ENCODE measurements at places on chromosomes 5 and 9.

DNA sequence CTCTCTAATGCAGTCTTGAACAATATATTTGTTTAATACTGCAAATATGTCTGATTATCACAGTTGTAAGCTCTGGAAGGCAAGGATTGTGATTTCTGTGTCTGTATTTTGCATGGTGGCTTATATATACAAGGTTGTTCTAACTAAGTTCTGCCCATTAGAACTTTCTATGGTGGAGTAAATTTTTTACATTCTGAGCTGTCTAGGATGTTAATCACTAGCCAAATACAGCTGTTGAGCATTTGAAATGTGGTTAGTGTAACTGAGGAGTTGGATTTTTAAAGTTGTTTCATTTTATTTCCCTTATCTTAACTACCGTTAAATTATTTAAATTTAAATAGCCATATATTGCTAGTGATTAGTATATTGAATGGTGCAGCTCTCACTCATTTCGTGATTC lies 64.3 kb upstream of the DMRTA1 start:
- H3K27ac ChIP-seq = no peak overlapping the region
- H3K27me3 ChIP-seq = no peaks in the 10 kb centered on the region
- DNase-seq = no peak

DNA sequence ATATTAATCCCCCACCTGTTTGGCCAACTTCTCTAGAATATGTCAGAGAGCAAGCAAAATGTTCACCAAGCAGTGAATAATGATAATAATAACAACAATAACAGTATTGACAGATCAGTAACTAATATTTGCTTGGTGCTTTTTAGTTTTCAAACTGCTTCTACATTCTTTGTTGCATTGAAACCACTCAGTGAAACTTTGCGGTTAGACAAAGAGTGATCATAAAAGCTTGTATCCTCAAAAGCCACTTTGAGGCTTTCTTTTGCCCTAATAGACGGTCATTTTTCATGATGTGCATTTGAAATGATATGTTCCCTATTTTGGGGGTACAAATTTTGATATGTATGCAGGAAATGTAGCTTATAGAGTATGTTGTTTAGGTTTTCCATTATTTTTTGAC lies 43.6 kb upstream of the PTGS1 start:
- H3K4me1 ChIP-seq = no peaks in the 10 kb centered on the region
- H3K36me3 ChIP-seq = no peaks in the 10 kb centered on the region
- H3K4me3 ChIP-seq = no peak overlapping the region
- H3K27me3 ChIP-seq = no peaks in the 10 kb centered on the region
- no peak for DNase-seq
- no peak overlapping the region for H3K27ac ChIP-seq

DNA sequence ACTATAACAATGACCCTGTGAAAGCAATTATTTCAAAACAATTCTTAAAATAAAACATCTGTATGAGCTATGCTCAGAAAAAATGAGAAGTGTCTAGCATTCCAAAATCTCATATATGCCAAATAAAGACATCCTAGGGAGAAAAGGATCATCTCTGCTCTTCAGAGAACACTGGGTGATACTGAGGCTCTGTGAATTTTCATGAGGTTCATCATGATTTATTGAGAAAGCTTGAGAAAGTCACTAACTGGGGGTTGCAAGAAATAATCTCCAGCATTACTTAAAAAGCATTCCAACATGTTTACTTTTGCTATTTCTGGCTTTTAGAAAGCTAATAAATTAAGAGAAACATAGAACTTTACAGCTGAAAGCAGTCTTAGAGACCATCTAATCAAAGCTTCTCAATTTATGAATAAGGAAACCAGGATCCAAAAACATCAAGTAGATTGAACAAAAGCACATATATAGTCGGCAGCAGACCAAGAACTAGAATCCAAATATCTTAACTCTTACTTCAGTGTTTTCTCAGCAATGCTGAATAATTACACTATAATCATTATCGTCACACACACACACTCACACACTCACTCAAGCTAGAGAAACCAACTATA lies 372.8 kb downstream of the NR2F1-AS1 start:
- no peaks in the 10 kb centered on the region for H3K4me1 ChIP-seq
- DNase-seq = no peak
- H3K4me3 ChIP-seq = no peak overlapping the region
- no peaks in the 10 kb centered on the region for H3K27me3 ChIP-seq
- no peaks in the 10 kb centered on the region for H3K36me3 ChIP-seq

DNA sequence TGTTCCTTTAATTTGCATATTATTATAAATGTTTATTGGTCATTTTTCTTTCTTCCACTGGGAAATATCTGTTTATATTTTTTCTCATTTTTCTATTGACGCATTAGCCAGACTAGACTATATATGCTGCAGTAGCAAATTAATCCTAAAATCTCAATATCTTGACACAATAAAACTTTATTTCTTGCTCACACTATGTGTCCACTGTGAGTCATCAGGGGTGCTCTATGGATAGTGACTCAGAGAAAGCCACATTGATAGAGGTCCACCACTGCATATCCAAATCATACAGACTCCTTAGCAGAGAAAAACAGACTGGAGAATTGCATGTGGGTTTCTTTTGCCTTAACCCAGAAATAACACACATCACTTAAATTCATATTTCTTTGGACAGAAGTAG lies 20.8 kb downstream of the OR1L3 start:
- no peaks in the 10 kb centered on the region for H3K36me3 ChIP-seq
- DNase-seq = no peak
- no peak overlapping the region for H3K4me3 ChIP-seq
- no peak overlapping the region for H3K27ac ChIP-seq
- no peaks in the 10 kb centered on the region for H3K27me3 ChIP-seq
- no peaks in the 10 kb centered on the region for H3K4me1 ChIP-seq

DNA sequence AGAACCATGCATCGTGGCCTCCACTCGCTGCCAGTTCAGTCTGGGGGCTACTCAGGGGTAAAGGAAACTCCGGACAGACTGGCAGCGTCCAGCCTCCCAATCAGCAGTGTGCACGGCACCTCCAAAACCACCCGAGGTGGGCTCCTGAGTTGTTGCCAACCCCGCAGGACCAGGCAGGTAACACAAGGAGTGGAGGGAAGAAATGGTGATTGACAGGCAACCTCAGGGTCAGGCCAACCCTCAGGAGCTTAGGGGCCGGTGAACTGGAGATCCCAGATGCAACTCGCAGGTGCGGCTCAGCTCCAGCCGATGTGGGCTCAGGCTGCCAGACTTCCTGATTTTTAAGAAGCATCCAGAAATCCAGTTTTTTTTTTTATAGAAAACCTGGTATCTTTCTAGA lies 37.3 kb upstream of the AKNA start:
- no peaks in the 10 kb centered on the region for H3K4me1 ChIP-seq
- DNase-seq = peak; percentile 21
- H3K27ac ChIP-seq = no peak overlapping the region
- H3K4me3 ChIP-seq = no peak overlapping the region
- no peaks in the 10 kb centered on the region for H3K36me3 ChIP-seq

- no peaks in the 10 kb centered on the region for H3K36me3 ChIP-seq
- no peak for DNase-seq
- no peak overlapping the region for H3K27ac ChIP-seq
- H3K4me1 ChIP-seq = no peaks in the 10 kb centered on the region
- H3K4me3 ChIP-seq = no peak overlapping the region
- H3K27me3 ChIP-seq = no peaks in the 10 kb centered on the region
Measured at GRCh38 chr9:123620239-123620638, 264.2 kb downstream of the CRB2 start.

GRCh38 chr9:89593727-89594427 lies 10.9 kb upstream of the GADD45G start:
- peak; percentile 78 for DNase-seq
- H3K36me3 ChIP-seq = no peaks in the 10 kb centered on the region
- no peaks in the 10 kb centered on the region for H3K27me3 ChIP-seq
- peaks cover 14% of the 10 kb centered on the region for H3K4me1 ChIP-seq
- no peak overlapping the region for H3K4me3 ChIP-seq

DNA sequence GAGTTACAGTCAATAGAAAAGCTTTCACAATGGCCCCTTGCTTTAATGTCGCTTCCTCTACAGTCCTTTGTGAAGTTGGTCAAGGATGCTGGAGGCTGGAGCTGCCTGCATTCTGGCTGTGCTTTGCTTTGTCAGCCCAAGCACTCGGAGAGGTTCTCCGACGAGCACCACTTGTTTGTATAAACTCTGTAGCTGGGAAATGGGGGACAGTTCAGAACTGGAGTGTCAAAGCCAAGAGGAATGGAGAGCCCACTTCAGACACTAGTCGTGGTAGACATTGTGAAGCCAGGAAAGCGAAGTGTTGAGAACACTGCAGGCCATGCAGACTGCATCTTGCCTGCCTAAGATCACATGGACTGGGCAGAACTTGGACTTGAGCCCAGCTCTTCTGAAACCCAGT lies 330.3 kb downstream of the GADD45G start:
- no peaks in the 10 kb centered on the region for H3K36me3 ChIP-seq
- no peak for DNase-seq
- H3K4me3 ChIP-seq = no peak overlapping the region

- no peak overlapping the region for H3K27ac ChIP-seq
- H3K4me1 ChIP-seq = no peaks in the 10 kb centered on the region
- no peak overlapping the region for H3K4me3 ChIP-seq
- DNase-seq = peak; percentile 51
- H3K36me3 ChIP-seq = peaks cover 10% of the 10 kb centered on the region
Measured at GRCh38 chr5:7897014-7897600, 28.2 kb downstream of the MTRR start.

GRCh38 chr5:72472666-72473422 lies 34.4 kb downstream of the ZNF366 start:
- H3K36me3 ChIP-seq = no peaks in the 10 kb centered on the region
- H3K27me3 ChIP-seq = no peaks in the 10 kb centered on the region
- no peaks in the 10 kb centered on the region for H3K4me1 ChIP-seq
- no peak for DNase-seq
- H3K4me3 ChIP-seq = no peak overlapping the region
- H3K27ac ChIP-seq = no peak overlapping the region

DNA sequence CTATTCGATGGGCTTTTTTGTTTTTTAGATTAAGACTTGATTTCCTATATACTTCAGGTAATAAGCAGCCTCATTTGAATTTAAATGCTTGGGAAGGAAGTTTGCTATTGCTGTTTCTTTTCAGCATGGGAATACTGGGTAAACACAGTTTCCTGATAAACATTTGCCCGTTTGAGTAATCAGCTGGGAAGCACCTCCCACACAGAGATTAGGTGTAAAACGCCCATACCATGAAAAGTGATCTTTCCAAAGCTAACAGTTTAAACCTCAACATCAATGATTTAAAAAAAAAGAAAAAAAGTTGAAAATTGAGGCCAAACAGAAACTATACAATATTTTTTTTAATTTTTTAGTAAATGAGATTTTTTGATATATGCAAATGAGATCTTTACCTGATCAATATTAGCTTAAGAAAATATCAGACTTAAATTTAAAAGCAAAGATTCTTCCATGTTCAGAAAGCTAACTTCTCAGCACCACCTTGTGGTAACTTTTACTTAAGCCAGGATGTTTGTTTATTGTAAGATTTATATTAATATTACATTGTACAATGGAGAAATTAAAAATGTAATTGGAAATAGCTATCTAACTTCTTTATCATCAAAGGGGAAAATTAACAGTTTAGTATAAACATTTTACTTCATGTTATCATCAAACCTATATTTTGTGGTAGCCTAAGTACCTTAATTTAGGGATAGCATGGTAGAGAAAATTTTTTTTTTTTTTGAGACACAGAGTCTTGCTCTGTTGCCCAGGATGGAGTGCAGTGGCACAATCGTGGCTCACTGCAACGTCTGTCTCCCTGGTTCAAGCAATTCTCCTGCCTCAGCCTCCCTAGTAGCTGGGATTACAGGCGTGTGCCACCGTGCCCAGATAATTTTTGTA lies 39.8 kb downstream of the F2RL2 start:
- H3K27me3 ChIP-seq = no peaks in the 10 kb centered on the region
- no peak for DNase-seq
- peaks cover 33% of the 10 kb centered on the region for H3K4me1 ChIP-seq

- no peak overlapping the region for H3K27ac ChIP-seq
- 0 out of 2 replicates have a peak, but pooled peaks cover 6% of the 10 kb centered on the region for H3K4me1 ChIP-seq
- no peaks in the 10 kb centered on the region for H3K27me3 ChIP-seq
- no peak overlapping the region for H3K4me3 ChIP-seq
- DNase-seq = no peak
Measured at GRCh38 chr5:109316634-109317033, 93.1 kb downstream of the PJA2 start.

- H3K27ac ChIP-seq = no peak overlapping the region
- H3K4me1 ChIP-seq = peaks cover 7% of the 10 kb centered on the region
- H3K36me3 ChIP-seq = no peaks in the 10 kb centered on the region
- H3K27me3 ChIP-seq = no peaks in the 10 kb centered on the region
- no peak overlapping the region for H3K4me3 ChIP-seq
Measured at GRCh38 chr5:84618262-84618661, 233.6 kb upstream of the EDIL3 start.

DNA sequence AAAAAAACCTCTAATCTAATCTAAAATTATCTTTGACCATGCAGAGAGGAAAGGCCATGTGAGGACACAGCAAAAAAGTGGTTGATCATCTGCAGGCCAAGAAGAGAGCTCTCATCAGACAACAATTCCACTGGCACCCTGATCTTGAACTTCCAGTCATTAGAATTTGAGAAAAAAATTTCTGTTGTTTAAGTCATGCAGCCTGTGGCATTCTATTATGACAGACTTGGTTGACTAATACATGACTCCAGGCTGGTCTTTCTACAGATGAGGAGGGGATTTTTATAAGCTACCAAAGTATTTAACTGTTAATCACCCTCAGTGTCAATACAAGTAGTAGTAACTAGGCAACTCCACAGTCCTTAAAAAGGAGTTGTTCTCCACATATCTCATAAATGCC lies 358.5 kb upstream of the RGMB start:
- H3K4me1 ChIP-seq = no peaks in the 10 kb centered on the region
- no peaks in the 10 kb centered on the region for H3K36me3 ChIP-seq
- H3K27ac ChIP-seq = no peak overlapping the region
- no peak overlapping the region for H3K4me3 ChIP-seq
- no peaks in the 10 kb centered on the region for H3K27me3 ChIP-seq

- H3K27ac ChIP-seq = no peak overlapping the region
- no peaks in the 10 kb centered on the region for H3K27me3 ChIP-seq
- DNase-seq = no peak
- H3K4me3 ChIP-seq = no peak overlapping the region
Measured at GRCh38 chr9:12538842-12539579, 154.2 kb upstream of the TYRP1 start.

DNA sequence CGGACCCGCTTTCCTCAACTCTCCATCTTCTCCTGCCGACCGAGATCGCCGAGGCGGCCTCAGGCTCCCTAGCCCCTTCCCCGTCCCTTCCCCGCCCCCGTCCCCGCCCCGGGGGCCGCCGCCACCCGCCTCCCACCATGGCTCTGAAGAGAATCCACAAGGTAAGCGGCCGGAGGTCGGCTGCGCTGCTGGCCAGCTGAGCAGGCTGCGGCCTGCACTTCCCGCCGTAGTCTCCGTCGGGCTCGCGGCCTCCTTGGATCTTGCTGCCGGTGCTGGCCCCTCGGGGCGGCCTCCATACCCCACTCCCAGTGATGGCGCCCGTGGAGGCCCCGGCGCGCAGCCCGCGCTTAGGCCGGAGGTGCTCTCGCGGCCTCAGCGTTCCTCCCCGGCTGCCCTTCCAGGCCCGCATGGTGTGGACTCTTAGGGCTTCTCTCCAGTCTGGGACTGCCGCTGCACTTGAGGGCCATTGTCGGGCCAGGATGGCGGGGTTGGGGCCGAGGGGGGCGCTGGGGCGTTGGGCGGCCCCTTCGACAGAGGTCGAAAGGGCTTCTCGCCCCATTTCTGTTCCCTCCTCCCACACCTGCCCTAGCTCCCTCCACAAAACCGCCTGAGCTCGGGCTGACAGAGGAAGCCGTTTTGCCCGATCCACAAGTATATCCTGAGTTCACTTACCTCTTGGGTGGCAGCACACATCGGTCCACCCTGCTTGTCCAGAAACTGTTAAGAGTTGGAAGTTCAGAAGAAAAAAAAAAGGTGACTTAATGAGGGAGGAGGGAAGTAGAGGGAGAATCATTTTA lies 714 bp downstream of the UBE2D2 start:
- peak; percentile 61 for DNase-seq
- H3K4me3 ChIP-seq = peak overlapping the region; percentile 79
- H3K4me1 ChIP-seq = 0 out of 2 replicates have a peak, but pooled peaks cover 13% of the 10 kb centered on the region
- H3K27me3 ChIP-seq = no peaks in the 10 kb centered on the region
- peak overlapping the region; percentile 92 for H3K27ac ChIP-seq
- no peaks in the 10 kb centered on the region for H3K36me3 ChIP-seq
